ENCODE measurements at places on chromosomes 12 and 14.

GRCh38 chr12:110062241-110062640 lies 13.9 kb upstream of the C12orf76 start:
- no peak for DNase-seq

DNA sequence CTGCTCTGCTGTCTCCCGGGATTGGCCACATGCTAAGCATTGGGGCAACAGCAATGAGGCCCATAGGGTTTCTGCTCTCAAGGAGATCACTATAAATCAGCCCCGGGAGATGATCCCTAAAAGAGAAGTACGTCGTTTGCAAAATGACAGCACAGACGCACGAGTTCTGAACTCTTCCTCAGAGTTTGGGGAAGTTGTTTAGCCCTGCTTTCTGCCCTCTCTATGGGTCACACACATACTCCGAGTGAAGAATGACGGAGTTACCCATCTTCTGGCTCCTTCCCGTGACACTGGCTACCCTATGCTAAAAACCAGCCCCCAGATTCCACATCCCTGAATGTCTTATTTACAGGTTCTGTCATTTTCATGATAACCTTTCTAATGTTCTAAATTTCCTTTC lies 258.0 kb upstream of the PLEKHG7 start:
- peak; percentile 5 for DNase-seq

- DNase-seq: peak; percentile 76
Measured at GRCh38 chr12:122946690-122947341, 19.4 kb downstream of the ABCB9 start.

- DNase-seq: no peak
Measured at GRCh38 chr12:104727726-104728465, 230.2 kb downstream of the SLC41A2 start.

GRCh38 chr12:102503056-102503681 lies 22.8 kb upstream of the IGF1 start:
- no peak for DNase-seq

GRCh38 chr14:100839681-100840111 lies 13.8 kb downstream of the MEG3 start:
- no peak for DNase-seq

GRCh38 chr12:92334552-92334951 lies 188.9 kb upstream of the BTG1 start:
- no peak for DNase-seq

- DNase-seq: no peak
Measured at GRCh38 chr14:101950100-101950499, 14.3 kb upstream of the DYNC1H1 start.

- no peak for DNase-seq
Measured at GRCh38 chr14:101373690-101374295, 187.5 kb upstream of the DIO3 start.

DNA sequence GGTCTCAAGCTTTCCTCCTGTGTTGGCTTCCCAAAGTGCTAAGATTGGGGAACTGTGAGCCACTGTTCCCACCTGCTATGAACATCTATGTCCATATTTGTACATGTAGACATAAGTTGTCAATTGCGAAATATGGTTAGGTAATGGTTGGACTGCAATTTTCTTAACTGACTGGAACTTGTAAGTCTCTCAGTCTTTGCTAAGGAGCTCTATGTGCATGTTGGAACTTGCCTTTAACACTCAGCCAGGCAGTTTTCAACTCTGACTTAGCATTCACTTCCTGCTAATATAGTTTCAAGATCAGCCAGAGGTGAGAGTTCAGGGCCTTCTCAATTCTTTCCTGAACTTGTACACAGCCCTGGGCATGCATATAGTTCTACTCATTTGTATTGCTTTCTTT lies 44.5 kb upstream of the EEA1 start:
- no peak for DNase-seq

DNA sequence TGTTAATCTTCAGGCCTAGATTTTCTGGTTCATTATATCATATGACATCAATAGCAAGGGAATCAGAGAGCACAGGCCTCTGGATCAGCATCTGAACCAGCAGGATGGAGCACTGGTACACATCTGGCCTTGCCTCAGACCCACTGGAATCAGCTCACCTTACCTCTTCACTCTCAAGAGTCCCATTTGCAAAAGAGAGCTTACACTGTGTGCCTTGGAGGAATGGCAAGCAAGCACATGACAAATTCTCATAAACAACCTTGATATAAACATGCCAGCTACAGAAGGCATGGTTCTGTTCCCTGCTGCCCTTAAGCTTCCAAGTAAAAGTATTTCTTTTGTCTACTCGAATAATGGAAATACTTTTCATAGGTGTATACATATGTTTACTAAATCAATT lies 128.6 kb upstream of the CPM start:
- no peak for DNase-seq

DNA sequence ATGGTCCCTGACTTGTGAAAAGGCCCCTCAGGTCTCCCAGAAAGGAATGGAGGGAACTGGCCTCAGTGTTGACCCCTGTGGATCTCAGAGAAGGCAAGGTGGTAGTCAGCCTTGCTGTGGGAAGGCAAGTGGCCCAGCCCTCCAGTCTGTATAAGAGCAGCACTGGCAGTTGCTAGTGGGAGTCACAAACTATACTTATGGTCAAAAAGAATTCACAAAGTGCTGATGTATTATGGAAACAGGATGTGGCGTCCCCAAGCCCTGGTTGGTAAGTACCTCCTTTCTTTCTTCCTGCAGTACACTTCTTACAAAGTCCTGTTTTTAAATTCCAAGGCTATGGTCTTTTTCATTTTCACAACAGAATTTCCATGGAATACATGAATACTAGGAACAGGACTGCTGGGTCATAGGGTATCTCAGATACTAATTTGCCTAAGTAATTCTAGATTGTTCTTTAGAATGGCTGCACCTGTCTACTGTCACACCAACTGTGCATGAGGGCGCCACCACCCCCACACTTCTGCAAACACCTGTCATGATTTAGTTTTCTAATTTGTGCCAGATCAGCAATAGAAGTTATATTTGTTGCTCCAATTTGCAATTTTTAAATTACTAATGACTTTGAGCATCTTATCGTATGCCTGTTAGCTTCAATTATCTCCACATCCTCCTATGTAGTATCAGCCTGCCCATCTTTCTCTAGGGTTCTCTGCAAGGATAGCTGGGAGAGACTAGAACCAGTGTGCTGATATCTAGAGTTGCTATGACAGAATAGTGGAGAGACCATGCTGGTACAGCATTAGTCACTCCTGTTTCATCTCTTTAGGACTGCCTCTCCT lies 40.7 kb upstream of the TMEM263 start:
- DNase-seq: peak; percentile 33

DNA sequence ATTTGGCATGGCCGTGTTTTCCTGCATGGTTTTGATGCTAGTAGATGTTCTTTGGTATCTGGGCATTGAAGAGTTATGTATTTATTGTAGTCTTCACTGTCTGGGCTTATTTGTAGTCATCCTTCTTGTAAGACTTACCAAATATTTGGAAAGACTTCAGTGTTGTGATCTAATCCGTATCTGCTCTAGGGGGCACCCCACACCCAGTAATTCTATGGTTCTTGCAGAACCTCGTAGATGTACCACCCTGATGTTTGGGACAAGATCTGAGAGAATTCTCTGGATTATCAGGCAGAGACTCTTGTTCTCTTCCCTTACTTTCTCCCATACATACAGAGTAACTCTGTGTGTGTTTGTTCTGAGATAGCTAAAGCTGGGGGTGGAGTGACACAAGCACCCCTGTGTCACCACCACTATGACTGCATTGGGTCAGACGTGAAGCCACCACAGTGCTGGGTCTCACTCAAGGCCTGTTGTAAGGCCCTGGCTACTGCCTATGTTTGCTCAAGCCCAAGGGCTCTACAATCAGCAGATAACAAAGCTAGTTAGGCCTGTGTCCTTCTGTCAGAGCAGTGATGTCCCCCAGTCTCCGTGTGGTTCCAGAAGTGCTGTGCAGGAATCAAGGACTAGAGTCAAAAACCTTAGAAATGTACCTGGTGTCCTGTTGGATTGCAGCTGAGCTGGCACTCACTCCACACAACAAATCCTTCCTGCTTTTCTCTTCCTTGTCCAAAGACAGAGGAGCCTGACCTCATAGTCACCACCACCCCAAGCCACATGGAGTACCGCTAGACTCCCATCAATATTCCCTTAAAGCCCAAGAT lies 9.6 kb downstream of the RDH16 start:
- peak; percentile 5 for DNase-seq

- peak; percentile 26 for DNase-seq
Measured at GRCh38 chr12:104219908-104220404, 4.4 kb downstream of the TXNRD1 start.

- DNase-seq: peak; percentile 54
Measured at GRCh38 chr14:102568115-102568614, 24.3 kb upstream of the RCOR1 start.

GRCh38 chr12:57543581-57543980 lies 3.4 kb downstream of the DCTN2 start:
- DNase-seq: no peak

DNA sequence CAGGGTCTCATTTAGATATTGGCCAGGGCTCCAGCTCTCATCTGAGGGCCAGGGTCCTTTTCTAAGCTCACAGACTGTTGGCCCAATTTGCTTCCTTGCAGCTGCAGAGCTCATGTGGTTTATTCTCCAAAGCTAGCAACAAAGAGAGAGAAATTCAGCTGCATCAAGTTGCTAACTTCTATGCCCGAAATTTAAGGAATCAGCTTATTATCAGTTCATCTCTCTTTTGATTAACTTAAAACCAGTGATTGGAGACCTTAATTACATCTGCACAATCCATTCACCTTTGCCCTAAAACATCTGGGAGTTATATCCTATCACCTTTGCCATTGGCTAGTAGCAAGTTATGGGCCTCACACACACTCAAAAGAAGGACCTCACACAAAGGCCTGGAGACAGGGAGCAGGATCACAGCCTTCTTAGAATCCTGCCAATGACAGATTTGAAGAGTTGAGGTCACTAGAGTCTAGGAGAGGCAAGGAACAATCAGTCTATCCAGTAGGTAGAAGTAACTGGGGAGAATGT lies 258.8 kb upstream of the GARIN6 start:
- DNase-seq: no peak

DNA sequence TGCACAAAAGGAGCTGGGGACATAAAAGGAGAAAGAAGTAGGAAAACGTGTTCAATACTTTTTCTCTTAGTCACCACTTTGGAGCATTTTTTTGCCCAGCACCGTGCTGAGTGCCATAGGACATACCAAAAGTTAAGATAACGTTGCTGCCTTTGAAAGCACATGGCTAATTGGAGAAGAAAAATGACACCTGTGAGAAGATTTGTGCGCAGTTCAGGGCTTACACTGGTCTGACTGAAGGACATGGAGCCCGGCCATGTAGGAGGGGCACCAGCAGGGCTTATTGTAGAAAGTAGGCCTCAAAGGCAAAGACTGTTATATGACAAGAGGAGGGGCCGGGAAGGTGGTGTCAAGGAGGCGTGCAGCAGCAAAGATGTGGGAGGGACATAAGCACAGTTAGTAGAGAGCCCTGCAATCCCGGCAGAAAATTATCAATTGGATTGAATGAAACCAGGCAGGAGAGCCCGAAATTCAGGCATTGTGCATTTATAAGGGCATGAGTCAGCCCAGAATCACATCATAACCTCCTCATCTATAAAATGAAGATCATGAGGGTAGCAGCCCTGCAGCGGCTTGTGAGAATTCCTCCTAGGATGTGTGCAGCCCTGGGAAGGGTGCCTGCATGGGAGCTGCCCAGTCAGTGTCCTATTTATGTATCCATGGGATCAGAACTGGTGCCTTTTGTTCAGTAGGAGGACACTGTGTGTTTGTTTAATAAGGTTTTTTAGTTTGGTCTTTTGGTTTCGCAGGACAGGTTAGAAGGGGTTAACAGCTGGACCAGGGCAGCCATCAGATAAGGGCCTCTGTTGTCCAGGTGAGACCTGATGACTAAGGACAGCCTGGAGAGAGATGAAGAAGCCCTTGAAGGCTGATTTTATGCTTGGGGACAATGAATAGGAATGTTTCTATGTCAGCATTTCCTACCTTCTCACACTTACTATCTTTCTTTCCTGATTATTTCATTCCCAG lies 122.4 kb downstream of the GPR135 start:
- no peak for DNase-seq

DNA sequence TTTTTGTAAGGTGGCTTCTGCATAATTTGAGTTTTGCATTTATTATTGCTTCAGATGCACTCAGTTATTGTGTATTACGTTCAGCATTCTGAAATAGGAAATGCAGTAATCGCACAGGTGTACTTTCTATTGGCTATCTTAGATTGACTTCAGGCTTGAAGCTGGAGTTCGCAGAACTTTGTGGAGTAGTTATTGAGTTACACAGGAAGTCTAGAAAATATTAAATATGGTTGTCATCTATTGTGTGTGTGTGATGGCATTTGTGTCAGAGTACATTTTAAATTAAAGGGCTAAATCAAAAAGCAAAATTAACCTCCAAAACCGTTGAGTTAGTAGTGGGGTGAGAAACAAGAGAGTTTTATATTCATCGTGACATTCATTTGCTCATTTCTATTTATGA lies 2.7 kb downstream of the ARID2 start:
- DNase-seq: no peak

DNA sequence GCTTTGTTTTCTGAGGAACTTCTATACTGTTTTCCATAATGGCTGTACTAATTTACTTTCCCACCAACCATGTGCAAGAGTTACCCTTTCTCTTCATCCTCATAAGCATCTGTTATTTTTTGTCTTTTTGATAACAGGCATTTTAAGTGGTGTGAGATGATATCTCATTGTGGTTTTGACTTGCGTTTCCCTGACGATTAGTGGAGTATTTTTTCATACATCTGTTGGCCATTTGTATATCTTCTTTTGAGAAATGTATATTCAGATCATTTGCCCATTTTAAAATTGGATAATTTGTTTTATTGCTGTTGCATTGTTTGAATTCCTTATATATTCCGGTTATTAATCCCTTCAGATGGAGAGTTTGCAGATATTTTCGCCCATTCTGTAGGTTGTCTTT lies 10.2 kb upstream of the HMGA2 start:
- no peak for DNase-seq

DNA sequence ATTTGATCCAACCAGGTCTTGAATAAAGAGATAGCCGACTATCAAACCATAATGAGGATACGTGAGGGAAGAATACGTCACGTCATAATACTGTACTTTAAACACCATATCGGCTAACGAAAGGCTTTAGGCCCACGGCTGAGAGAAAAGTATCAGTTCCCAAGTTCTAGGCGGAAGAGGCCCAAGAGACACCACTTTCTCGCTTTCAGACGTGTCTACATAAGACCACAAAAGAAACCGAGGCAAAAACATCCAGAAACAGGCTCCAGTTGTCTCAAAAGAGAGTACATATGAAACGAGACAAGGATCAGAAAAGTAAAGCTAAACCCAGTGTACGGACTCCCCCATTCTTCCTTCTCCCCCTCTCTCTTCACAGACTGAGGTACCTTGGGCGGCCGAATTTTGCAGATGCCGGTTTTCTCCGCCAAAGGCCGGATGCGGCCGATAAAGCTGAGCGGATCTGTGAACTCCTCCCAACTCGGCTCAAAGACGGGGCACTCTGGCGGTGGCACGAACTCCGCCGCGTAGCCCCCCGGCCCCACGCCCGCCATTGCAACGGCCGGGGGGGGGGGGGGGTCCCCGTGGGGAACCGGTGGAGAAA lies 479 bp downstream of the KDM5A start:
- peak; percentile 46 for DNase-seq

- DNase-seq: no peak
Measured at GRCh38 chr14:87934185-87934584, 58.8 kb downstream of the GALC start.
